ENCODE measurements at places on chromosomes 4 and X.

GRCh38 chr4:144574000-144574399 is 72.0 kb upstream of the HHIP start:
- no peak for DNase-seq

GRCh38 chr4:137083571-137084135 is 448.6 kb downstream of the PCDH18 start:
- DNase-seq, result no peak

DNA sequence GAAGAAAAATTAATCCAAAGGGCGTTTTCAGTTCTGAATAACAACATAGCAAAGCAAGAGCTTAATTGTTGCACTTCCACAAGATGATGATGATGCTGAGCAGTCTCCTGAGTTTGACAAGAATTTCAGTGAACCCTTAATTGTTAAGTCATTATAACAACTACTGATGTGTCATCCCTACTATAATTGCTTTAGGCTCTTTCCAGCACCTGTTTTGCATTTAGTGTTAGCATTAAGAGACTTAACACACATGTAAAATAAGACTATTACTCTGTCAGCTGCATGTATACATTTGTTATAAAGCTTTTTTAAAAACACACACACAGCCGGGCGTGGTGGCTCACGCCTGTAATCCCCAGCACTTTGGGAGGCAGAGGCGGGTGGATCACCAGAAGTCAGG is 37.9 kb upstream of the GALNT7 start:
- DNase-seq, result no peak

- peak; percentile 85 for DNase-seq
Observed at GRCh38 chr4:67928546-67928945, 34.7 kb downstream of the TMPRSS11A start.

- DNase-seq, result no peak
Observed at GRCh38 chr4:39770005-39770404, 72.1 kb downstream of the UBE2K start.

GRCh38 chr4:14130551-14130950 is 503.0 kb upstream of the BOD1L1 start:
- no peak for DNase-seq

DNA sequence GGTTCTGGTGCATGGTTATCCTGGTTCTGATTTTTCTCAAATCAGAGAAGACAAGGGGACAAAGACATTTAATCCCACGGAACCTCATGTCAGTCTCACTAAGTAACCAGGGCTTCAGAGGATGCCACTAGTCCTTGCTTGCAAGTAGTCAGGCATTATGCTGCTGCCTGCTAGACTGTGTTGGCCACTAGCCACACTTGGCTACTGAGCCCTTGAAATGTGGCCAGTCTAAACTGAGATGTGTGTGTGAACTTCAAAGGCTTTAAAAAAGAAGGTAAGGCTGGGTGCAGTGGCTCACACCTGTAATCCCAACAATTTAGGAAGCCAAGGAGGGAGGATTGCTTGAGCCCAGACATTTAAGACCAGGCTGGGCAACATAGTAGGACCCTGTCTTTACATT is 48.6 kb upstream of the IGFBP7 start:
- no peak for DNase-seq

GRCh38 chrX:23854945-23855344 is 52.8 kb downstream of the APOO start:
- no peak for DNase-seq

GRCh38 chr4:123106747-123107146 is 184.3 kb upstream of the NUDT6 start:
- no peak for DNase-seq

DNA sequence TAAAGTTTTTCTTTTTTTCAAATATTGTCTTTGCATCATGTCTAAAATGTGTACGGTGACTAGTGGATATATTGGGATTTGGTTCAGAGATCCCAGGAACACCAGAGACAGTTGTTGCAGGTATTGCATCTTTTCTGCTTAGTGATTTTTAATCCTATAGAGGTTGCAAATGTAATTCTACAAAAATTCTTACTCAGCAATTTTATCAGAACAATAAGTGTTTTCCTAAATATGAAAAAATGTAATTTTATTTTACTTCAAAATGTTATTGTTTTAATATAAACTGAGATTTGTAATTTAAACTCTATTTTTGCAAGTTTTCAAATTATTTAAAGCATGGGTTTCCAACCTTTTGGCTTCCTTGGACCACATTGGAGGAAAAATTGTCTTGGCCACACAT is 8.2 kb downstream of the ZNF718 start:
- DNase-seq, result no peak

- DNase-seq, result no peak
Observed at GRCh38 chr4:72911316-72911715, 158.2 kb downstream of the COX18 start.

GRCh38 chr4:168220893-168221292 is 97.7 kb downstream of the DDX60 start:
- DNase-seq, result no peak

- no peak for DNase-seq
Observed at GRCh38 chr4:10590896-10591295, 93.7 kb downstream of the CLNK start.

- no peak for DNase-seq
Observed at GRCh38 chrX:41337140-41337539, 3.2 kb downstream of the DDX3X start.

DNA sequence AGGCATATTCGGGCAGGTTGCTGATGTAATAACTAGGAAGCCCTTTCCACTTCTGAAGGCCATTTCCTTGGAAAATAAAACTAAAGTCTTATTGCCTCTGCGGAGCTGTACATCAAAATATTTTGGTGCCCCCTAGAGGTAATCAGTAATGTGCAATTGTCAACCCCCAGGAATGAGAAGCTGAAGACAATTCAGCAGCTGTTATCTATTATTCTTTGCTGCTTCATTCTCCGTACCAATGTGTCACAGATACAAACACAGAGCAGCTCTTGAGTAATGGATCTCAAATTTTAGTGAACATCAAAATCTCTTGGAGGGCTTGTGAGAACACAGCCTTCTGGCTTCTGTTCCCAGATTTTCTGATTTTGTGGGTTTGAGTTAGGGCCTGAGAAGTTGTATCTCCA is 3.5 kb upstream of the SLIT2 start:
- no peak for DNase-seq

GRCh38 chr4:119184128-119184527 is 28.4 kb upstream of the USP53 start:
- DNase-seq, result no peak

- no peak for DNase-seq
Observed at GRCh38 chrX:19889582-19890342, 2.4 kb upstream of the SH3KBP1 start.

DNA sequence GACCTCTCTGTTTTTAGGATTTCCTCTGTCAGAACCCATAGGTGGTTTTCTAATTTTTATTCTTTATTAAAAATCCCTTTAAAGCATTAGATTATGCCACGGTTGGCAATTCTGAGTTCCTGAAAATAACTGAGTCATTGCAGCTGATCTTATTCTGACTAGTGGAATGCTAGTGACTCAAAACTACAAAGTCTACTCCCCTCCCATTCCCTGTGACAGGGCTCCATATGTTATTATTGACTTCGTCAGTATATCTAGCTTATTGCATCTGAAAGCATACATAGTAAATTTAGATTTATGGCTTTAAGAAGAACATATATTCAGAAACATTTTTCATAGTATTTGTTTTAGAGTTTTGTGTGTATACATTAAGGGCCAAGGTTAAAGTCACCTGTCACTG is 38.5 kb downstream of the HERC3 start:
- DNase-seq, result no peak

GRCh38 chrX:117840645-117841044 is 276.0 kb downstream of the KLHL13 start:
- DNase-seq, result no peak

GRCh38 chr4:184798504-184798903 is 27.3 kb downstream of the ACSL1 start:
- no peak for DNase-seq

GRCh38 chr4:7524064-7524682 is 89.4 kb upstream of the PSAPL1 start:
- no peak for DNase-seq

DNA sequence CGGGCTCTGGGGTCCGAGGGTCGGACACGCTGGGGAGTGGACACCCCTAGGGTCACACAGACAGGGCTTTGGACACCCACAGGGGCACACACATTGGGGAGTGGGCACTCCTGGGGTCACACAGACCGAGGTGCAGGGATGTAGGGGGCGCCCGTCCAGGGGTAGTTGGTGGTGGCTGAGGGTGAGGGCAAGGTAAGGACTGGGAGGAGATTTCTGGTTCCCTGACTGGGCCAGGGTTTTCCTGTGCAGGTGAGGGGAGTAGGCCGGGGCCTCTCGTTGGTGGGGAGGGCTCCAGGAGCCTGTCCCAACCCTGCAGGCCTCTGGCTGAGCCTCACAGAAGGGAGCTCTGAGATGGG is 21.9 kb upstream of the WDR45 start:
- DNase-seq, result no peak

DNA sequence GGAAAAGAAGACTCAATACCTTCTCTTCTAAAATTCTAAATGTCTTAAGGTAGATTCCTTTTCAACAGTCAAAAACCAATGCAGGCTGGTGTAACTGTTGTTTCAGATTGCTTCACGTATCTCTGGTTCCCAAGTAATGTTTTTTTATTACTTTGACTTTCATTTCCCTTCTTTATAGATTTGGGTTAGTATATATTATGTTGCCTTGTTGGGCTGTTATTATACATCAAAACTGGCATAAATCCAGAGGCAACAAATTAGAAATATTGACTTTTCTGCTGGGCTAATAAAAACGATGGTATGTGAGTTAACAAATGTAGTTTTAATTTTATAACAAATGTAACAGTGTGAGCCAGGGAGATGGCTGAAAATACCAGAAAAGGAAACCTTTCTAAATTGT is 444.7 kb upstream of the TENM3 start:
- no peak for DNase-seq

GRCh38 chr4:119105605-119106004 is 30.0 kb upstream of the MYOZ2 start:
- no peak for DNase-seq

- DNase-seq, result no peak
Observed at GRCh38 chrX:118724775-118725174, 2.6 kb upstream of the IL13RA1 start.

GRCh38 chr4:89137695-89138094 is 26.4 kb downstream of the TIGD2 start:
- DNase-seq, result no peak

- DNase-seq, result no peak
Observed at GRCh38 chr4:52197306-52197705, 146.2 kb downstream of the SPATA18 start.

DNA sequence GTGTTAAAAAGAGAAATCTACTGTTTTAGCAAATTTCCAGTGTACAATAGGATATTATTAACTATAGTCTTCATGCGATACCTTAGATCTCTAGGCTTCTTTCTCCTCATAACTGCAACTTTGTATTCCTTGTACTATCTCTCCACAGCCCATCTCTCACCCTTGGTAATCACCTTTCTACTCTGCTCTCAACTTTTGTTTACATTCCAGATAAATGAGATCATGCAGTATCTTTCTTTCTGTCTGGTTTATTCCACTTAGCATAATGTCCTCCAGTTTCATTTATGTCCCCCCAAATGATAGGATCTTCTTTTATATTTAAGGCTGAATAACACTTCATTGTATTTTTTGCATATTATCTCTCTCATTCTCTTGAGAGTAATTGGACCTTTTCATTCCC is 165.5 kb downstream of the HS3ST1 start:
- no peak for DNase-seq

GRCh38 chrX:13449441-13449840 is 120.0 kb upstream of the EGFL6 start:
- DNase-seq, result no peak

DNA sequence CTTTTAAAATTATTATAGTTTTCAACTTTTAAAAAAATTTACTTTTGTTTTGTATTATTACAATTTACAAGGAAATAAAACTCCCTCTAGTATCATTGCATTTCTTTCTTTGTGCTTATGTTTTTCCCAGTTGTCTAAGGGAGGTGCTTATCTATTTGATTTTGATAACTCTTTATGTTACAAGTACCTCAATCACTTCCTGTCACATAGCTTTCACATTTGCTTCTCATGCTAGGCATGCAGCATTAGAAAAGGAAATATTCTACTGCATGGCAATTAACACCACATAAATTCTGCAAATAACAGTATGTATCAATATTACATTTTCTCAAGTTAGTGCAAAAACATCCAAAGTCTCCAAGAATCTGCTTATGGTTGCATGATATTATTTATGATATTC is 180.3 kb upstream of the HS3ST1 start:
- DNase-seq, result no peak

DNA sequence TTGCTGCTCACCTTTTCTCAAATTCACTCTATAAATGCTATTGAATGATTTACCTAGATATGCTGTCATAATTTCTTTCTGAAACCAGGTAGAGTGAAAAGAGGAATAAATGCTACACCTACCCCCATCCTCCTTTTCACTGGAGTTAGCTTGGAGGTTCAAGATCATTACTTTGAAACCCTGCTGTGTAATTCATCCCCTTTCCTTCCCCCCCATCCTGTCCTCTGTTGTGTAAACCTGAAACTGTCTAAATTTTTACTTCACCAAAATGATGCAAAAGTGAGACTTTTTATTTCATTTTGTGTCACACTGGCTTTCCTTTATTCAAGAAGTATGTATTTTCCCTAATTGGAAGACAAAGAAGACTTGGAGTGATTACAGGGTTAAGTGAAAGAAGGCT is 5.4 kb downstream of the ZCCHC18 start:
- DNase-seq, result no peak

DNA sequence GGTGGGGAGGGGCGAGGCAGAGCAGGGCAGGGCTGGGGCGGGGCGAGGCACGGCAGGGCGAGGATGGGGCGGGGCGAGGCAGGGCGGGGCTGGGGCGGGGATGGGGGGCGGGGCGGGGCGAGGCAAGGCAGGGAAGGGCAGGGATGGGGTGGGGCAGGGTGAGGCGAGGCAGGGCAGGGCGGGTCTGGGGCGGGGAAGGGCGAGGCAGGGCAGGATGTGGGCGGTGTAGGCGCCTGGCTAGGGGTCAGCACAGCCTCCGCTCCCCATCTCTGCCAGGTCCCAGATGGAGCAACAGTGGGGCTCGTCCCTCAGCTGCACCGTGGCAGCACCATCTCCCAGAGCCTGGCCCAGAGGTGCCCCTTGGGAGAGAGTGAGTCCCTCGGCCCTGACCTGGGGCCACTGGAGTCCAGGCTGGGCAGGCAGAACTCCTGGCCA is 4.2 kb upstream of the SRPK3 start:
- DNase-seq, result no peak

- DNase-seq, result no peak
Observed at GRCh38 chrX:153693216-153694086, 5.7 kb downstream of the SLC6A8 start.

DNA sequence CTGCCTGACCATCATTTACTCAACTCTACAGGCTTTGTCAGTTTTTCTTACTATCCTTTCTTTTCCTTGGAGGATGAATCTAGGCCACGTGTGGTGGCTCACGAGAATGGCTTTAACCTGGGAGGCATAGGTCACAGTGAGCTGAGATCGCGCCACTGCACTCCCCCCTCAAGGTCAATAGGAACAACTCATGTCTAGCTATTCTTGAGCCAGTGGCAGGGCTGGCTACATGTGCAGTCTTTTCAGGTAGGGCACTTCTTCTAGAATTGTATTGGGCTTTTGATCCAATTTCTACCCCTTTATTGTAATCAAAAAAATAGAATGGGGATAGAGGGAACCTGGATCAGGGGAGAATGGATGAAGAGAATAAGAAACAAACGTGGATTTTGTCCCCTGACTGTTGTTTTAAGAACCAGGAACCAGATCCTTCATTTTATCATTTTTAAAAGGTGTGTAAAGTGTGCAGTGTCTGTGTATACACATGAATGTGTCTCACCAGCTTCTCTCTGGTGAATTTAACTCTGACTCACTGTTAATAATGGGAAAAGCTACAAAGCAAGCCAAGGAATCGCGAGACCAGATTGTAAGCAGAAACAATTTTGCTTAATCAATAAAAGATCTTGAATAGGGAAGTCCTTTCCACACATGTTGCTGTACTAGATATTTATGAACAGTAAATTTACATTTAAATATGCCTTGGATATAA is 283.9 kb upstream of the GPC4 start:
- no peak for DNase-seq
